ENCODE measurements at places on chromosomes 7 and 10.

DNA sequence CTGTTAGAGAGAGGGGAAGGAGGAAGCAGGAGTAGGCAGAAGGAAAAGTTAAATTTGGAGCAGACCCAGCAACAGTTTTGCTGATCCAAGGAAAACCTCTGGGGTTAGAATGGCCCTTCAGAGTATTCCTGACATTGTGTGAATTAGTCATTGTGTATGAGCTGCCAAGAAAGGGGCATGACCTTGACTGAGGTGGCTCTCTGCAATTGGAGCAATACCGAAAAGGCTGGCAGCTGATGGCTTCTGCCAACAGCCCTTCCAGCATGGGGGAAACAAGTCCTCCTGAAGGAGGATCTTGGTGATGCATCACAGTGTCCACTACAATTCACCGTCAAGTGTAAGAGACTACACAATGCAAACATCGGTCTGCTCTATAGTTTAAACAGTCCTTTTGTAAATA, 20.6 kb upstream of the WASL start:
- DNase-seq, result no peak

- no peak for DNase-seq
These were observed 147.9 kb downstream of the RPS24 start for GRCh38 chr10:78181381-78182055.

DNA sequence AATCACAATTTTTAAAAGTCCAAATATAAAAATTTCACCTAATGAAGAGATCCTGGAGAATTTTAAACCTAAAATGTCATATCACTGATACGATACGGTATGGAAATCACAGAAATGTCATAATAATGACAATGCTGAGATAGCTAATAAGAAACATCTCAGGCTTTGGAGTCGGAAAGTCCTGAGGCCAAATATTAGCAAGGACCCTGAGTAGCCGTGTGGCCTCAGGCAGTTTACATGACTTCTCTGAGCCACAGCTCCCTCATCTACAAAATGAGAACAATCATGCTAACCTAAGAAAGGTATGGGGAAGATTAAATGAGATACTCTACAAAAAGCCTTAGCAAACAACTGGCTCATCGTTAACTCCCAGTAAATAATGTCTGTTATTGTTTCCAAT, 100.9 kb upstream of the NEBL start:
- DNase-seq, result no peak

GRCh38 chr7:12638851-12639456, 48.5 kb upstream of the ARL4A start:
- no peak for DNase-seq

GRCh38 chr10:80382989-80383388, 25.4 kb upstream of the PRXL2A start:
- peak; percentile 40 for DNase-seq

DNA sequence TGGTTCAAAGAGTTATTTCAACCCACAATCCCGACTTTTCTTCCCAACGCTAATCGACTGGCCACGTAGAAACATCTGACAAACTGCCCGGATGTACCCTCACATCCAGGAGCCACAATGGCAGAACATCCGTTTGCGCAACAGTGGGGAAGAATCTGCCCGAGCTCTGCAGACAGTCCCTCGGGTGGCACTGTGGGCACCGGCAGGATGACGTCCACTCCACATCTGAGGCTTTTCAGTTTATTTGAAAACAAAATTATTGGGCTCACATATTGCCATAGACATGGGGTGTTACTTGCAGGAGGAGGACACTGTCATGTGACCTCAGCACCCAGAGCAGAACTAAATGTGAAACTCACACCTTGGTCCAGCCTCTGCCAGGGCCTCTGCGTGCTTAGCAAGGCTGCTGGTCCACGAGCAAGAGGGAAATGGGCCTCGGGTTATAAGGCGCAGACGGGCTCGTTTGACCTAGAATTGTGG, 84.1 kb downstream of the MKI67 start:
- DNase-seq, result no peak

GRCh38 chr10:132064771-132065437, 842 bp upstream of the JAKMIP3 start:
- no peak for DNase-seq

- no peak for DNase-seq
These were observed 1007.2 kb downstream of the REEP3 start for GRCh38 chr10:64528294-64529002.

Data from femur (tissue), 1 donor.